ENCODE measurements at places on chromosomes 1 and 21.

GRCh38 chr1:179823693-179824092 lies 53.9 kb downstream of the TOR1AIP2 start:
- no peak for DNase-seq

DNA sequence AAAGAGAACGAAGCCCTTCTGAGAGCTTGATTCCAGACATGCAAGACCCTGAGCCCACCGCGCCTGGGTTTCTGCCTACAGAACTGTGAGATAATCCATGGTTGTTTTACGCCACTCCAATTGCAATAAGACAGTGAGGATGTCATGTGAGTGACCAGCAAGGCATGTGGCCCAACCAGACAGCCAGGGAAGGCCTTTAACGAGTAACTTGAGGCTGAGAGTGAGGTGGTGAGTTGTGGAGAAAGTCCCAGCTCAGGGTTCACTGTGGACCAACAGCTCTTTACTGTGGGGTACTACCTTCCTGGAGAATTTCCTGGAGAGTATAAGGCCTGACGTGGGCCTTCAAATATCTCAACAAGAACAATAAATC lies 153.9 kb downstream of the ETS2 start:
- DNase-seq = no peak

DNA sequence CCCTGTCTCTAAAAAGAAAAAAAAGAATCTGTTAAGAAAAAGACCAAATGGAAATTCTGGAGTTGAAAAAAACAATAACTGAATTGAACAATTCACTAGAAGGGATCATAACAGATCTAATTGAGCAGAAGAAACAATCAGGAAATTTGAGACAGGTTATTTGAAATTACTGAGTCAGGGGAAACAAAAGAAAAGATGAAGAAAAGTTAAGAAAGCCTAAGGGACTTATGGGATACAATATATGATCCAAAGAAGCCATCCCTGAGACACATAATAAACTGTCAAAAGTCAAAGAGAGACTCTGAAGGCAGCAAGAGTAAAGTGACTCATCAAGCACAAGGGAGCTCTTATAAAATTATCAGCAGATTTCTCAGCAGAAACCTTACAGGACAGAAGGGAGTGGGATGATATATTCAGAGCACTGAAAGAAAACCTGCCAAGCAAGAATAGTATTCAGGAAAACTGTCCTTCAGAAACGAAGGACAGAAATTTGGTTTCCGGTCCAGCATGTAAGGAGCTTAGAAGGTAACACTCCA lies 44.5 kb downstream of the SLC2A1 start:
- DNase-seq = no peak

- DNase-seq = no peak
Measured at GRCh38 chr1:154794608-154795007, 75.5 kb downstream of the KCNN3 start.

DNA sequence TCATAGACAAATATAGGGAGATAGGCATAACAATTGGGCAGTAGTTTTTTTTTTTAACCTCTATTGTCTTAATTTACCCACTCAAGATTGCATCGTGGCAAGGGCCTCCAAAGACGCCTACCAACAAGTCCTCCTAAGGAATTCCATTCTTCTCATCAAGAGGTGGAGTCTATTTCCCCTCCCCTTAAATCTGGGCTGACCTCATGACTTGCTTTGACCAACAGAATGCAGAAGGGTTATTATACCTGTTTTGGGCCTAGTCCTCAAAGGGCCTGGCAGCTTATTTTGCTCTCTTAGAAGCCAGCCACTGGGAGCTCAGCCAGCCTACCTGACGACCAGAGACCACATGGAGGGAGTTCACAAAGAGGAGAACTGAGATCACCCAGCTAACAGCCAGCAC lies 92.3 kb downstream of the COQ8A start:
- DNase-seq = no peak

- DNase-seq = no peak
Measured at GRCh38 chr1:90925928-90926869, 95.6 kb downstream of the ZNF644 start.

DNA sequence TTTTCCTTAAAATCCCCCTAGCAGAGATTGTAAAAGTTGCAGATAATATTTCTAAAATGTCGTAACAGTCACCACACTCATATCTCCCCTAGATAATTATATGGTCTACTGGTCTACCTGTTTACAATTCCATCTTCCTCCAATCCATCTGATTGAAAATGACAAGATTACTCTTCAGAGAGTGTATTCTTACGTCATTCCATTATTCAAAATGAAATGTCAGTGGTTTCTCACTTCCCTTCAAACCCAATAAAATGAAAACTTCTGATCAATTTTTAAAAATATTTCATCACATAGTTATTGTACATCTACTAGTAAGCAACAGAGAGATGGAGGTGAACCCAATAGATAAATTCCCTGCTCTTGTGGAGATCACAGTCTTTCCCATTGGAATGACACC lies 202.2 kb upstream of the C8B start:
- no peak for DNase-seq
